ENCODE measurements at places on chromosomes 1 and 21. TPM values are rescaled to one million over a fixed set of nuclear protein-coding genes. Genes with fewer than 3 reads are reported as not detected.

DNA sequence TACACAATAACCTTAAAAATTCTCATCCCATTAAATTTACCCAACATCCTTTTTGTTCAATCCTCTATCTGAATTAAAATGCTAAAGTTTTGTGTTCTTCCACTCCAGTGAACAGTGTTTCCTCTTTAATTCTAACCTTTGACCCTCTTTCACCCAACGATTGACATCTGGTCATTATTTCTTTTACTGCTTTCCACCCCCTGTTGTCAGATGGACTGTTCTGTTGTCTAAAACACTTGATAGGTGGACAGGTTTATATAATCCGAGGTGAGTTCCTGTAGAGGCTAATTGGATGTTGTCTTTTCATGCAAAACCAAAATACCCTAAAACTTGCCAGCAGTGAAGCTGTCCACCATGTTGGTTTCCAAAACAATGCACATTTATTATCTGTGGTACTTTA, 73.4 kb upstream of the SERTAD4 start:
- no peak overlapping the region for H3K27ac ChIP-seq
- no peak for DNase-seq
- no peaks in the 10 kb centered on the region for H3K4me1 ChIP-seq
- no peak overlapping the region for H3K4me3 ChIP-seq
- H3K27me3 ChIP-seq: peaks cover 14% of the 10 kb centered on the region

The COL8A2 gene
- 0.40 TPM for total RNA-seq

The C8B gene
- total RNA-seq: not detected

- DNase-seq: no peak
- peaks cover 5% of the 10 kb centered on the region for H3K4me1 ChIP-seq
- H3K36me3 ChIP-seq: no peaks in the 10 kb centered on the region
- H3K27me3 ChIP-seq: no peaks in the 10 kb centered on the region
- no peak overlapping the region for H3K27ac ChIP-seq
Measured at GRCh38 chr1:212231372-212231771, 53.8 kb upstream of the PPP2R5A start.

- DNase-seq: peak; percentile 34
- no peak overlapping the region for H3K4me3 ChIP-seq
- no peaks in the 10 kb centered on the region for H3K36me3 ChIP-seq
- no peaks in the 10 kb centered on the region for H3K4me1 ChIP-seq
- no peaks in the 10 kb centered on the region for H3K27me3 ChIP-seq
Measured at GRCh38 chr21:44985441-44986401, 45.9 kb downstream of the SLX9 start.

GRCh38 chr1:45508295-45509151, 8.4 kb downstream of the MMACHC start:
- peaks cover 3% of the 10 kb centered on the region for H3K4me1 ChIP-seq
- no peaks in the 10 kb centered on the region for H3K27me3 ChIP-seq
- H3K4me3 ChIP-seq: no peak overlapping the region
- H3K36me3 ChIP-seq: peaks cover 53% of the 10 kb centered on the region
- H3K27ac ChIP-seq: peak overlapping the region; percentile 18

The SLC1A7 gene
- total RNA-seq: 1.7 TPM

The GRHL3 gene
- total RNA-seq: 0.31 TPM

Data from endodermal cell (in vitro differentiated cells).